AG04450 (cell line): ENCODE measurements at places on chromosomes 7 and 10.
A peak's percentile ranks its signal among the peaks of the same experiment; 100 is the strongest.

- DNase-seq, result no peak
Measured at GRCh38 chr7:94449151-94449725, 54.5 kb downstream of the COL1A2 start.

- DNase-seq, result no peak
Measured at GRCh38 chr7:116150588-116150987, 59.8 kb upstream of the TES start.

DNA sequence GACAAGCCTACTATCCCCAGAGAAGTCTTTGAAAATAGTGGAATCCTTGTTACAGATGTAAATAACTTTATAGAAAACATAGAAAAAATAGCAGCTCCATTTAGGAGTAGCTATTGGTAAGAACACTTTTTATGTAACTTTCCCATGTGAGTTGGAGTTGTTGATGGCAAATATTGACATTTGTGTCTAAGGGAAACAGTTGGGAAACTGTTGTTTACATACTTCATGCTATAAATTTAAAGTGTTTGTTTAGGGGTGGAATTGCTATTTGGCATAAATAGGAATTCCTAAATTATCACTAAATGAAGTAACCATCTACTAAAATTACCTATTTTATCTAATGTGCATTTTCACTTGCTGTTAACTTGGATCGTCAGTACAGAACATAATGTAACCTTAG, 50.7 kb downstream of the GDI2 start:
- no peak for DNase-seq

DNA sequence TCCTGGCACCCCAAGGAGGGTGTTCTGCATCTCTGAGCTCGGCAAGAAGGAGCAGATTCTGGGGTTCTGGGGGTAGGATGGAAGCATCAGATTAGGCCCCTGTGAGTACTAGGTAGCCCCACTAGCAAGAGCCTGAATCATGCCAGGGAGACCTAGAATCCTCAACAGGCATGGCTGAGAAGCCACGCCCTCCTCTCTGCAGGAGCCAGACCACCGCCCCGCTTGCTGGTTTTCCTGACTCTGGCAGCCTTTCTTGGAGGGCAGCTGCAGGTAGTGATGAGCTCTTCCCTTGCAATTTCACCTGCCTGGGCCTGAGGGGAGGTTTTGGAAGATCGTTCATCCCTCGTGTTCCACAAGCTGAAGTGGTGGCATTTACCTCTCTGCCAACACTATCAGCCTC, 68.9 kb upstream of the PRLHR start:
- DNase-seq, result no peak

DNA sequence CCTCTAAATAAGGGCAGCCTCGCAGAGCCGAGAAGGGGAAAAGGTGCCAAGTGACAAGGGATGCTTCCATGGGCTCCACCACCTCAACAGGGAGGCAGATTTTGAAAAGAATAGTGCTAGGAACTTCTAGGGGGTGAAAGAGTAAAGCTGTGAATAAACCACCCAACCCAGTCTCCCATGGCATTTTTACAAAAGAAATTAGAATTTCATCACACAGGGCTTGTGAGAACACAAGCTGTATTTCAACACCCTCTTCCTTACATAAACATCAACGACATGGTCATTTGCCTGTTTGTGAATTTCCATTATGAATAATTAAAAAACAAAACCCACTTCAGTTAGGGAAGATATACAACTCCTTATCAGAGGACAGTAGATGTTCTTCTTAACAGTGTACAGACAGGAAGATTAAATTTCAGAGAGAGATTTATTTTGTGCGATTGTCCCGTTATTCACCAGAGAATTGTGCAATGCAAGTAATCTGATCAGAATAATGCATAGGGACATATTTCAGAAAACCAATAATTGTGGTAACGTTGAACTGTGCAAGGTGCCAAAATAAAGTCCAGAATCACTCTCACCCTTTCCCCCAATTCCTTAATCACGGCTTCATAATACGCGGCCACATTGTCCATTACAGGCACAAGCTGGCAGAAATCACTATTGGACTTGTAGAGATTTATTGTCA, 207.8 kb upstream of the MGMT start:
- no peak for DNase-seq

GRCh38 chr7:93147363-93147762, 822 bp downstream of the SAMD9L start:
- no peak for DNase-seq

DNA sequence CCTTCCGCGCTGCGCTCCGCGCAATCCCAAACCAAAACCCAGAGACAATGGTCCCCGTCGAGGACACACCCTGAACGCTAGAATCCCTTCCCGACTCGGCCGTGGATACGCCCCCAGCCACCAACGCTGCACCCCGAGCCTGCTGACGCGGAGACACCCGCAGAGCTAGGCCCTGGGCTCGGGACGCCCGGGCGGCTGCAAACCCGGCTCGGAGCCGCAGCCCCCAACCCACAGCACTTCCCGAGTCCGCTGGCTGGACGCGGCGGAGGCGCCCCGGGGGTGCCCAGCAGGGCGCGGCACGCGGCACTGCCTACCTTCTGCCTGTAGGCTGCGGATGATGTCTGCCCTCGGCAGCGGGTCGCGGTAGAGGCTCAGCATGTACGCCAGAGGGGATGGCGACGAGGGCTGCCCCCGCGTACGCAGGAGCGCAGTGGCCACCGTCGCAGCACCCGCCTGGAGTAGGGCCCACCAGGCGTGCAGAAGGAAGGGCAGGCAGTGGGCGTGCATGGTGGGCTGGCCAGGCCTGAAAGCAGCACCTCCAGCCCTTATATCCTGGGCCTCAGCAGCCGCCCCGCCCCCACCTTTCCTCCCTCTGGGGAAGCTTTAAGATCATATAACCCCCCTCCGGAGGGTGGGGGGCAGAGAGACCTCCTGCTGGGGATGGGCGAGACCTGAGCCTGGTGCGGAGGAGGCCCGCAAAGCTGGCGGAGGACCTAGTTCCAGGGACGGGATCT, at the start of gene NODAL:
Gene NODAL, minus strand, starts transcription at position 521 of the 734 bp plus-strand sequence. Its CDS starts 14 bp downstream, at position 507.
- DNase-seq, result no peak

GRCh38 chr10:77297393-77297739, 340.2 kb downstream of the KCNMA1 start:
- DNase-seq, result no peak

- DNase-seq, result no peak
Measured at GRCh38 chr7:72465521-72465920, 53.4 kb upstream of the CALN1 start.

- DNase-seq, result no peak
Measured at GRCh38 chr7:120360918-120361317, 87.9 kb downstream of the KCND2 start.

DNA sequence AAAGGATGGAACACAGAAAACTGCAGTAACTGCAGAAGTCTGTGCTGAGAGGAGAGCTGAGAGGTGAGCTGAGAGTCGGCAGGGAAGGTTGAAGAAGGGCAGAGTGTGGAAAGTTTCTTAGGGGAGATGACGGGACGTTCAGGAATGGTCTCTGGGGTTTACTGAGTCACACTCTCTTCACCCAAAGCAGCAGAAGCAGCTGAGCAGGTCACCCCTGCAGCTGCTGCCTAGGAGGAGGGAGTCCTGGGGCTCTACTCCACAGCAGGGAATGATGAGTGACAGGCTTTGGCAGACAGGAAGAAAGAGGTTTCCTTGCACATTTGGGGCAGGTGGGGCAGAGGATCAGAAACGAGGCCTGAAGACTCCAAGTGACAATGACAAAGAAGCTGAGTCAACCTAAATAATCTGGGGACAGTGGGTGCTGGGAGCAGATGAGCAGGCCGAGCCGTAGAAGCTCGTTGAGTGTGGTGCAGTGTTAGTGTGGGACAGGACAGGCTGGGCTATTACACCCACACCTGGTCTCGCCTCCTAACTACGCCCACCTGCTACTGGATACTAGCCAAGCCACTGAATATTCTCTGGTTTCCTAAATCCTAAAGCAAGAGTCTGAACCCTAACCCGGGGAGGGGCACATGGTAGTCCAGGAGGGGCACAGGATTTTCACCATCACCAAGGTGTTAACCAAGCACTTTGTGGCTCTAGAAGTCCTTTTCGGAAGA, 24.9 kb downstream of the BEND7 start:
- peak; percentile 37 for DNase-seq

- no peak for DNase-seq
Measured at GRCh38 chr10:89547853-89548513, 12.6 kb upstream of the SLC16A12 start.

DNA sequence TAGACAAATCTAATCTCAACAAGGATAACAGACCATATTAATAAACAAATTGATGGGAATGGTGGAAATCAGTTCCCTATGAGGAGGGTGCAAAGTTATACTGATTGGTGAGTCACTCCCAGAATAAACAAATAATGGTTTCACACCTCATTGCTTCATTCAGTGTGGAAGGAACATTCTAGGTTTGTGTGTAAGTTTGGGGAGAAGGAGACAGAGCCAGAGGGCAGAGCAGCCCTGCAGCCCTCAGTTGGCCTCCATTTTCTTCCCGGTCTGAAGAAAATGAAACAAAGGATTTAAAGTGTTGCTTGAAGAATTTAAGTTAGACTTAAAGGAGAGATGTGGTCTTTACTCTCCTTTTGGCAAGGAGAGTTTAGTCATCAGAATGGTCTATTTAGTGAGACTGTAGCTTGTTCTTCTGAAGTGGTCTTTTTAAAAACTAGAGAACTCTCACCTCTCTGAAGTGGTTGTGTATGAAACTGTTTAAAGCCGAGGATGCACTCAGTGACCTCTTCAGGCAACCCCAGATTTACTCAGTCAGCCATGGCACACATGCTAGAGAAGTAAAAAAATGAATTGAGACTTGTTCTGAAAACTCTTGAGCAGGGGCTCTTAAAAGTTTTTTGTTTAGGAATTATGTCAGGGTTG, 27.2 kb downstream of the IKZF1 start:
- no peak for DNase-seq

GRCh38 chr10:107732045-107732444, 567.5 kb upstream of the SORCS1 start:
- no peak for DNase-seq

GRCh38 chr10:59002011-59002410, 174.4 kb upstream of the PHYHIPL start:
- DNase-seq, result no peak

- no peak for DNase-seq
Measured at GRCh38 chr10:129187331-129187730, 279.7 kb upstream of the MGMT start.

DNA sequence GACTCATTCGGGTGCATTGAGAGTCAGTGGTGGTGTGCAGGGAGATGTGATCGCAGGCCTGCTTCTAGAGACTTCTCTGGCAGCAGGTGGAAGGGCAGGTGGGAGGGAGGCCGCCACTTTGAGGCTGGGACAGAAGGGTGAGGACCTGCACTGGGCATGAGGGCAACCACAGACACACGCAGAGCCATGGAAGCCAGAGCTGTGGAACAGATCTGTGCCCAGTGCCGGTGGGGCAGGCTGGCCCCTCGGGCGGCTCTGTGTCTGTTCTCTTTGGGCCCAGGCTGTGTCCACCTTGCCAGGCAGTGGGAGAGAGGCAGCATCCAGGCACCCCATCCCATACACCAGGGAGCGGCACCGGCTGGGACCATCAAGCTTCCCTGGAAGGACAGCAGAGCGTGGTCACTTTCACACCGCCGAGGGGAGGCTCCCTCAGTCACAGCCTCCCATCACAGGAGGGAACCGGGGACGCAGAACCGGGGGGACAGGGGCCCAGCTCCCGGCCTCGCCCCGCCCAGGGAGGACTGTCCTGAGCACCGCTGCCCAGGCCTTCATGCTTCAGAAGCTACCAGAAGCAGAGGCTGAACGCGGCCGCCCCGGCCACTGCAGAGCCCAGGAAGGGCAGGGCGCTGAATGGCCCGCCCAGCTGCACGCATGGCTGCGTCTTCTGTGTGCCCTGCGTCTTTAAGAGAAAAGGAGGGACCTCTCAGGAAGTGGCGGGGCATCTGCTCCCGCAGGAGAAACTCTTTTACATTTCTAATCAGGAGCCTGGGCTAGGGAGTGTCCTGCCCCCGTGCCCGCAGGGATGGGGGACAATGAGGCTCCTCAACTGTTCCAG, 32.1 kb downstream of the EN2 start:
- no peak for DNase-seq

- DNase-seq, result no peak
Measured at GRCh38 chr7:18993933-18994668, 123.3 kb downstream of the TWIST1 start.

DNA sequence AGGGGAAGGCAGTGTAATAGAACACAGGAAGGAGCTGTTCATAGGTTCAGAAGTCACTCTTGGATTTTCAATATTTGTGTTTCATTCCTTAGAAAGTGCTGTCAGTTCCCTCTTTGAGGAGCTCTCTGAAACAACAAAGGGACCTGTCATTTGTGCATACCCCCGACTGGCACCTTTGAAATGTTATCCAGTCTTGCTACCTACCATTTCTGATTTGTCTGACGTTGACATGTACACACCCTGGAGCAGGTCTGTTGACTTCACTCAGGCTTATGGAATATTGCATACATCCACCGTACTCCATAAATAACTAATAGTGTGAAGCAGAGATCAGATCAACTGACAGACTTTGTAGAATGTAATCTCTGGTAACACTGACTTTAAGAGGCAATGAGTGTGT, 189.8 kb downstream of the DPP6 start:
- DNase-seq, result no peak

DNA sequence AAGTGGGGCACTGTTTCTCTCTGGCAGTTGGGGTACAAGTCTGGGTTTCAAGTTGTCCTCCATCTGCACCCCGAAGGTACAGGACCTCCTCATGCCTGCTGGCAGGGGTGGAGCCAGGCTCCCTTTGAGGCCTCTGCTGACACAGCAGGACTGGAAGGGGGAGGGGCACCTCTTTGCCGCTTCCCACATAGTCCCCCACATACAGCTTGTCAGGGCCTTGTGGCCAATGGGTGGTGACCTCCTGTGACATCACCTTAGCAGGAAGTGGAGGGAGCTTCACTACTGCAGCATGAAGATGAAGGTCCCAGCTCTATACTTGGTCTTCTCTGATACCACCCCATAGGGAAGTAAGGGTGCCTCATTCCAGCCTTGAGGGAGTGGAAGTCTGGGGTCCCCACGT, 167.8 kb downstream of the RAMP3 start:
- no peak for DNase-seq

- DNase-seq, result no peak
Measured at GRCh38 chr7:117774943-117775342, 98.3 kb downstream of the CTTNBP2 start.

DNA sequence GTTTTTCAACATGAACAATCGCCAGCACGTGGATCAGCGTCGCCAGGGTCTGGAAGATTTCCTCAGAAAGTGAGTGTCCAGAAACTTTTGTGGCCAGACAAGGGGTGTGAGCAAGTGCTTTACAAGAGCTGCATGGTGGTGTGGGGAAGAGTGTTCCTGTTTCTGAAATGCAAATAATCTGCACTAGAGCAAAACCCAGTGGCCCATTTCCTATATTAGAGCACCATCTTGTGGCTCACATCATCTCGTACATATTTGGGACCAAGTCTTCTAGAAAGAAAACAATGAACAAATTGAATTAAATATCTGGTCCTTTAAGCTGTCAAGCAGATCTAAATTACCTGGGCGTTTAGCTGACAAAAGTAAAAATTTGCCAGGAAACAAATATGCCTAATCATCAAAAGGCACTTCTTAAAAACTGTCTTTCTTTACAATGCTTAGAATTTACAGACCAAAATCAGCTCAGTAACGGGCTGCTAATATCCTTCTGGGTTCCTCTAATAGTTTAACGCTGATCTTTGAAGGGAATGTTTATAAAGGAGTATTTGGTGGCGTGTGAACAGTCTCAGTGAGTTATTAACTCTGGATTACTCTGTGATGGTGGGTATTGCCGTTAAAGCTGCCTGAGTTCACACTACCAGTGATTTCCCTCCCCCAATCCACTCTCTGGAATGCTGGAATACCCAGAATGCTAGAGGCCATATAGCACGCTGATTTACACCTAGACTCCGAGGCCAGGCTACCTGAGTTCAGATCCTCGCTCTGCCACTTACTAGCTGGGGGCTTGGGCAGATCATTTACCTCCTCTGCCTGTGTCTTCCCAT, 73.6 kb downstream of the SNX10 start:
- peak; percentile 57 for DNase-seq

- DNase-seq, result no peak
Measured at GRCh38 chr7:1106063-1106792, 18.3 kb downstream of the GPER1 start.
